COLO829 (cell line): ENCODE measurements at places on chromosomes 1 and 21.

DNA sequence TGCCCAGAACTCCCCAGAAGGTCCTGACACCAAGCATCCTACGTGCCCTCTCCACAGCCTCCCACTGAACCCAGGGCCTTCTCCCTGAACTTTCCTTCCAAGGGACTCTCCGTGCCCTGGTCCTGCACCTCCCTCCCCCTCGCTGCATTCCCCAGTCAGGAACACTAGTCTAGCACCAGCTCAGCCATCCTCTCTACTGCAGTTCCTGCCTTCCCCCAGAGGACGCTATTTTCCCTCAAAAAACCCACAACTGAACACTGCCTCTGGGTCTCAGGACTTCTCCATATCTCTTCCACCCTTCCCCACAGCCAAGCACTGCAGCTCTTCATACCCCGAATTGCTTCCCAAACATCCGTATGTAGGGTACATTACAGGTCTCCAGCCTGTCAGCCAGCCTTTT is 12.6 kb upstream of the ARTN start:
- no peak for DNase-seq

DNA sequence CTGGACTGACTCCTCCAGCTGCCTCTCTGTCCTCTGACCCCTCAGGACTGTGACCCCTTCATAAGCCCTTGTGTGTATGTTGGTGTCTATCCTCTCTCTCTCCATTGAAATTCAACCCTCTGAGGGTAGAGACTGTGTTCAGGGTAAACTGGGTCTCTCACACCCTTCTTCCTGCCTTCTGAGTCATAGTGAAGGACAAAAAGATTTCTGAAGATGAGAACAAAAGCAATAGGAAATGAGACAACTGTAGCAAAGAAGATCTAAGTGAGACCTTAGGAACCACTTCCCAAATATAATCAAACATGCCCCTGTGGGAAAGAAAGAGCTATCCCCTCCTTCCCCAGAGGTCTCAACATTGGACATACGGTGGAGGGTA is 16.9 kb downstream of the NUAK2 start:
- no peak for DNase-seq

GRCh38 chr1:85356130-85356529 is 79.7 kb upstream of the BCL10 start:
- no peak for DNase-seq

GRCh38 chr1:170210142-170210541 is 64.4 kb downstream of the NTMT2 start:
- no peak for DNase-seq

GRCh38 chr1:192086644-192087043 is 71.6 kb upstream of the RGS18 start:
- no peak for DNase-seq

DNA sequence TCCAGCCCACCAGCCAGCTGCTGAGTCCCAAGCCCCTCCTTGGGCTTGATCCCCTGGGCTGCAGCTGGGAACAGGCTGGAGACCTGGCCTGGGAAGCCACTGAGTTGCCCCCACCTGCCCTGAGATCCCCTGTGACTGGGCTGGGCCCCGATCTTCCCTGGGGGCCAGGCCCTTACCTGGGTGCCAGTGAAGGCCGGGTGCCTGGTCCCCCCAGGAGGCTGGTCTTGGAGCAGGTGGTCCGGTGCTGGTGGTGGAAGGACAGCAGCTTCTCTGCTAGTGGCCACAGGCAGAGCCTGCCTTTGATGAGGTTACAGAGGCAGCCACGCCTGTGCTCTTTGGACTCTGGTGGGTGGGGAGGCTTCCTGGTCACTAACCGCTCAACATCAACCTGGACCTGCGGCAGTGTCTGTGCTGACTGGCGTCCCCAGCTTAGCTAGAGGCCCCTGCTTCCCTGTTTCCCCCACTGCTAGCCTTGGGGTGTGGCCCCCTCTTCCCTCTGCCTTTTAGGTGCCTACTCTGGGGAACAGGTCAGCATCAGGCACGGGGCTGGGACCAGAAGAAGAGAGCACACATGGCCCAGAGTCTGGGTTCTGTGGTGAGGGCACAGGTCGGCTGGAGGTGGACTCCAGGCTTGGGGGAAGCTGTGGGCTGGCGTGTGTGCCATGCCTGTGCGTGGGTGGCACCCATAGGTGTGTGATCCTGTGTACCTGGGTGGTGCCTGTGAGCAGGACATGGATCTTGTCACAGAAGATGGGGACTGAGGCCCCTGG is at the start of gene EPS8L3:
Gene EPS8L3, minus strand, starts transcription at position 278 of the 770 bp plus-strand sequence. CDS start 2,174 bp downstream, outside the sequence.
- DNase-seq, result no peak

- DNase-seq, result no peak
Observed at GRCh38 chr1:3380469-3380868, 74.0 kb upstream of the ARHGEF16 start.

GRCh38 chr1:224331326-224331725 is 1.4 kb upstream of the NVL start:
- DNase-seq, result no peak

DNA sequence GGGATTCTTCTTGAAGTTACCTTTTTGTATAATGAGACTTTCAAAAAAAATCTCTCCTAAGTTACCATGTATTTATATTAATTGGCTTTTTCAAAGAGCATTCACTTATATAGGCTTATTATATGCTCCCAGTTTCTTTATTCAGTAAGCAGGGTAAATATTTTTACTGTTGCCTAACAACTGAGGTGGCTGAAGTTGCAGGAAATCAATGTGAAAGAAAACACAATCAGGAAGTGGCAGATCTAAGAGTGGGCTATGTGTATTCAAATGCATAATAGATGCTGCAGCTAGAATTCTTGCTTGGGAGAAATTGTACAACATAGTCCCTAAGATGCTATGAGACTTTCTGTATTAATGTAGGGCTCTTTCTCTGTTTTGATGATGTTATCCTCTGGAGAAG is 606.9 kb downstream of the NUF2 start:
- no peak for DNase-seq

GRCh38 chr1:18854331-18855025 is 5.0 kb downstream of the TAS1R2 start:
- DNase-seq, result no peak

DNA sequence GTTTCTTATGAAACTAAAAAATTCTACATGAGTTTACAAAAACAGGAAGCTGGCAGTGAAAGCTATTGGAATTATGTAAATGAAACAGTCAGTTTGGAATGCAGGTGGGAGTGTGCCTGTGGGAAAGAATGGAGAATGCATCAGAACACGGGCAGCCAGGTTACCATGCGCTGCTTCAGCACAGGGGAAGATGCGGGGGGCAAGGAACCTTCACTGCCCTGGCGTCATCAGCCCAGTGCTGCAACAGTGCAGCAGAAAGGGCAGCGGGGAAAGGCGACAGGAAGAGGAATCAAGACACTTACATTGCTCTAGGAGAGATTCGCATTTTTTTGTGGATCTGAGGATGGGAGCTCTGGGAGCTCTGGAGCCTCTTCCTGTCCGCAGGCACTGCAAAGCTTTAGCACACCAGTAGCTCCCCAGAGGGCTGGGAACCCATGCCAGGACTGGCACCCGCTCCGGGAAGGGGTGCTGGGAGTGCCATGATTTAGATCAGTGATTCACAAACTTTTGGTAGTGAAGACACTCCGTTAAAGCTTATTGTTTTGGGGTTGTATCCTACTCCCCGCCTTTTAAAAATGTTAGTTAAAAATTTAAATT is 64.1 kb upstream of the WDR26 start:
- DNase-seq, result no peak
